WTC11 (cell line): ENCODE measurements at places on chromosomes 1 and 21.

- no peak for DNase-seq
Observed at GRCh38 chr1:223621312-223621734, 44.2 kb downstream of the CAPN8 start.

DNA sequence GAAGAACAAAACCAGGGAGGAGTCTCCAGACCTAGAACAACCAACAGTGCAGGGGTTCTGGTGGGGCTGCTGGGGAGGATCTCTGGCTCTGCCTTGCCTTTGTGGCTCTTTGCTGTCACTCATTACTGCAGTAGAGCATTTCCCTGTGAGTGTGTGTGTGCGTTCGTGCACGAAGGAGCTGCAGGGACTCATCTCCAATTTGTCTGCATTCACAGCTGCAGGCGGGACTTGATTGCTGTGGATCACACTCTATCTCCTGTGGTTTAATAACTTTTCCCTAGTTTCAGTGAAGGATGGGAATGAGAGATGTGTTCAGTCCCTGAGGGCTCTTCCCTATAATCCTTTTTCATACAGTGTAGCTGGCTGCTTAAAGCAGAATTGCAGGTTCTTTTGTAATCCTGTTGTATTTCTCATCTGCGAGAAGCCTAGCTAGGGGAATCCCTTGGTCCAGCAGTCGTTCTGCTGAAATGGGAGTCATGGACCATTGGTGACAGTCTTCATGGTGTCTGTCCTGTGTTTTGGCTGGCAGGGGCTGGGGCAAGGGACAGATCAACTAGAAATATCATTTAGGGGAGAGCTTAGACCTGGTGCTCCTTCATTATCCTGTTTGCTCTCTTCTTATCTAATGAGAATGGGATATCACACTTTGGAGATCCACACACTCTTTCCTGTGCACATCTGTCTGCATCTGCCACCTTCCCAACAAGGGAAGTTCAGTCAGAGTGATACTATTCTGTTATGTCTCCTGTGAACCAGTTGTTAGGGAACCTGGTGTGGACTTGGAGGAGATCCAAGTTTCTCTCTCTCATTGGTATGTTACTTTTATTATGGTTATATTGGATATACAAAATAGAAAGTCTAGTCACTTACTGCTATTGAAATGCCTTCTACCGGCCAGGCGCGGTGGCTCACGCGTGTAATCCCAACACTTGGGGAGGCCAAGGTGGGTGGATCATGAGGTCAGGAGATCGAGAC is 3.0 kb downstream of the PCP4L1 start:
- DNase-seq = no peak

DNA sequence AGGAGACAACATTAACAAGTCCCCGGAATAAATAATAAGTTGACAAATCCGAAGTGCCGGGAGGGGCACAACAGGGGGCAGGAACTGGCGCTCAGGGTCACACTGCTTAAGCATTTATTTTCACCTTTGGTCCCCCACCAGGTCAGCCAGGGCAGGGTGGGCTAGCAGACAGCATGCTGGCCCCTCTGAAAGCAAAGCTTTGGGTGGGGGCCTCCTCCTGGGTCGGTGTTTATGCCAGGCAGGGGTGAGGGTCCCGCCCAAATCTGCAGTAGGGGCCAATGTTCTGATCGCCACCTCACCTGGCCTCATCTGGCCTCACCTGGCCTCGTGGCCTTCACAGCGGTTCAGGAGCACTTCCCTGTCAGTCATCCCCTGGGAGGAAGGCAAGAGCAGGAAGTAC is 8.2 kb upstream of the FAM131C start:
- DNase-seq = no peak

GRCh38 chr21:21559285-21560045 is 561.3 kb downstream of the NCAM2 start:
- DNase-seq = no peak

DNA sequence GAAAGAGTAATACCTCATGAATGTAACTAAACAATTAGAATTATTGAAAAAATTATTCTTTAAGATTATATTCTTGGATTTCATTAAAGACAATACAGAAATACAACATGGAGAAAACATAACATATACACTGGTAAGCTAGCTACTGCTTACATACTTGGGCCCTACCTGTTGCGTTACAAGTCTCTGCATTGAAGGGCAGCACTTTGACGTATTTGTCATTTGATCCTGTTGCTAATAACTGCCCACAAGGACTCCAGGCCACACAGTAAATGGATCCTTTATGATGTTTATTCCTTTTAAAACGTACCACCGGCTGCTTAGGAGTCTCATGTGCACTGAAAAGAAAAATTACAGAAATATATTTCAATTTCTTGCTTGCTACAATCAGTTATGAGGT is 19.8 kb upstream of the CLCC1 start:
- no peak for DNase-seq

- no peak for DNase-seq
Observed at GRCh38 chr1:167076136-167076710, 14.0 kb downstream of the GPA33 start.

DNA sequence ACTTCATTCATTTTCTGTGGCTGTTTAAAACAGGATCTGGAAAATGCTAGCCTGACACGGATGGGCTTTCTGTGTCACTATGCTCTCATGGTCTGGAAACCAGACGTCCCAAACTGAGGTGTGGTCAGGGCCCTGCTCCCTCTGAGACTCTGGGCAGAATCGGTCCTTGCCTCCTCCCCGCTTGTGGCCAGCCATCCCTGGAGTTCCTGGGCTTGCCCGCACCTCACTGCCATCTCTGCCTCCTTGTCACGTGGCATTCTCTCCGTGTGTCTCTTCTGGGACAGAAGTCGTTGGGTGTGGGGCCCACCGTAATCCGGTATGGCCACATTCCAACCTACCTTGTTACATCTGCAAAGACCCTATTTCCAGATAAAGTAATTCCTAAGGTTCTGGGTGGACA is 10.1 kb upstream of the ACTRT2 start:
- DNase-seq = no peak

GRCh38 chr1:225762002-225762441 is 15.6 kb upstream of the SRP9 start:
- DNase-seq = no peak

GRCh38 chr1:26701266-26701994 is 5.6 kb downstream of the ARID1A start:
- no peak for DNase-seq

DNA sequence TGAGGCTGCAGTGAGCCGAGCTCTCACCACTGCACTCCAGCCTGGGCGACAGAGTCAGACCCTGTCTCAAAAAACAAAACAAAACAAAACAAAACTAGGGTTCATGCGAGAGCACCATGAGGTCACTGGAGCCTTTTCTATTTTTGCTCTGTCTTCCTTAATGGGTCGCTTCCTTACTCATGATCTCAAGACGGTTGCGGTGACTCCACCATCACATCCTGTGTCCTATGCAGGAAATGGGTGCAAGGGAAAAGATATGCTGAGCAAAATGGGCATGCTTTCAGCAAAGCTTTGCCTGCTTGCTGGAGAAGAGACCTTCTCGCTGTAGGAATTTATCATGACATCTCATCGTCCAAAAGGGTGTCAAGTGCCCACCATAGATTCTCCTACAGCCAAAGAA is 36.4 kb downstream of the WNT9A start:
- DNase-seq = no peak

DNA sequence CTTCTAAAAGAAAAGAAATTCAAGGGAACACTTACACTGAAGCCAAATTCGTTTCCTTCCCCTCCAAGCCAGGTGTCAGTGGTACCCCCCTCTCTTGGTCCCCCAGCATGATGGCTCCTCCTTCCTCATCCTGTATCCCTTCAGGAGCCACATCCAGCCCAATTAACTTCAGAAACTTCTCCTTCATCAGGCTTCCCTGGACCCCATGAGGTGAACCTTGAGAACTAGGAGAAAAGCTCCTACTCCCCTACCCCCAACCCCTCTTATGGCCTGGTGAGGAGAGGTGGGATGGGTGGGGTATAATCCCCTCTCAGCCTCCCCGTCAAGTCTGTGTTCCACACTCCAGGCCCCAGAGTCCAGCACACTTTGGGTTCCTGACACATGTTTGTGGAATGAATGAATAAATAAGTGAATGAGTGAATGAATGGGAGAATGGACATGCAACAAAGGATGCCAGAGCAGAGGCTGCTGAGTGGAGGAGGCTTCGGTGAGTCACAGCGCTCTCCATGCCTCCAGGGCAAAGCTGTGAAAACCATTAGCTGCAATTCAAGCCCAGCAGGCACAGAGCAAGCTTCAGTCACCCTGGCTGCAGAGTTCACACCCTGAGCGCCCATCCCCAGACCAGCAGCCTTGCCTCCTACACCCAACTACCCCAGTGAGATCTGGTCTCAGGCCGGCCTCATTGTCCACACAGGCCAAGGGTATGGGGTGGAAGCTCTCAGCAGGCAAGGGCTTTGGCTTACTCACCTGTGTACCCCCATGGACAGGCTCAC is 43.8 kb downstream of the BATF3 start:
- DNase-seq = no peak

DNA sequence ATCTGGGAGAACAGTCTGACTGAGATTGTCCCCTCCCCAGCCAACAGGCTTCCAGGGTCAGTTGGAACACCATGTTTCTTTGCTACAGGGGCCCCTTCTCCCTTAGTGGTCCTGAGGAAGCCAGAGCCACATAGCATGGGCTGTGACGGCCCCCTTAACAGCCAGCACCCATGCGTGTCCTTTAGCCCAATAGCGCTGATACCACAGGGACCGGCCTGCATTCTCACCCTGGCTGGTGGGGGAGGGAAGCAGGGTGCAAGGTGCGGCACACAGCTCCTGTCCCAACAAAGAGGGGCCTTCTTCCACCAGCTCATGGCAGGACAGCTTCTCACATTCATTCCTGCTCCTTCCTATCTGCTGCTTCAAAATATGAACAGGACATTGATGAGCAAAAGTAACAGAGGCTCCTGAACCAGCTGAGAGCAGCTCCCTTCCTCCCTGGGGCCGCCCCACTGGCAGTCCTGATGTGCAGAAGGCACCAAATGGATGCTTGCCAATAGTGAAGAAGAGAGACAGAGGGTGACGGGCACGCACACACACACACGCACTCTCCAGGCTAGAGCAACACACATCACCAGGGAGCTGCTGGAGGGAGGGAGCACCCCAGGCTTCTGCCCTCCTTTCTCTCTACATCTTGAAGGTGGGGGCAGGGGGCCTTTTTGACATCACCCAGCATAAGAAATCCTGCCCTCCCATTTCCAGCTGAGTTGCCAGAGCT is 99.4 kb downstream of the CRYAA start:
- no peak for DNase-seq

GRCh38 chr1:109971559-109971958 is 13.0 kb upstream of the AHCYL1 start:
- DNase-seq = no peak

- no peak for DNase-seq
Observed at GRCh38 chr1:17603091-17603841, 63.8 kb downstream of the ARHGEF10L start.

DNA sequence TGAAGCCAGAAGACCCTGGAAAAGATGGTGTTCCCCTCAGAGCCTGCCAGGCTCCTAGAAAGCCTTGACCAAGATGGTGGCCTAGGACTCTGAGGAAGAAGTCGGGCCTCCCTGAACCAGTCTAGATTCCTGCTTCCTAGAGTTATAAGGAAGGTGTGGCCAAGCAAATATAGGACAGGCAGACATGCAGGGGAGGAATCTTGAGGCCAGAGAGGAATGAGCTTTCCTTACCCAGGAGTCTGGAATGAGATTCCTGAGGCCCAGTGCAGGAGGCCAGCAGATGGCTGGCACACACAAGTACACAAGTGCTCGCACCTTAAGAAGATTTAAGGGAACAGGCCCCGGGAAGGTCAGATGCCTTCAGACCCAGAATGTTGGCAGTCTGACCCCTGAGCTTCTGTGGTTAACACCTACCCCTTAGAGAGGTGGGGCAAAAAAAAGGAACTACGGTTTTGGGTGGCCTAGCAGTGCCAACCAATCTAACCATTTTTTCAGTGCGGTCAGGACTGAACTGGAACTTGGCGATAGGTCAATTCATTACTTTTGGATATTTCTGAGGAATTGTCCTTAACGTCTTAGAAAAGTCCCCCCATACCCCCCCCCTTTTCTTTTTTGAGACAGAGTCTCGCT is 73.3 kb downstream of the MDM4 start:
- DNase-seq = no peak

- no peak for DNase-seq
Observed at GRCh38 chr1:219506473-219506899, 106.4 kb downstream of the ZC3H11B start.

- DNase-seq = no peak
Observed at GRCh38 chr1:101137144-101138126, 99.4 kb upstream of the S1PR1 start.

DNA sequence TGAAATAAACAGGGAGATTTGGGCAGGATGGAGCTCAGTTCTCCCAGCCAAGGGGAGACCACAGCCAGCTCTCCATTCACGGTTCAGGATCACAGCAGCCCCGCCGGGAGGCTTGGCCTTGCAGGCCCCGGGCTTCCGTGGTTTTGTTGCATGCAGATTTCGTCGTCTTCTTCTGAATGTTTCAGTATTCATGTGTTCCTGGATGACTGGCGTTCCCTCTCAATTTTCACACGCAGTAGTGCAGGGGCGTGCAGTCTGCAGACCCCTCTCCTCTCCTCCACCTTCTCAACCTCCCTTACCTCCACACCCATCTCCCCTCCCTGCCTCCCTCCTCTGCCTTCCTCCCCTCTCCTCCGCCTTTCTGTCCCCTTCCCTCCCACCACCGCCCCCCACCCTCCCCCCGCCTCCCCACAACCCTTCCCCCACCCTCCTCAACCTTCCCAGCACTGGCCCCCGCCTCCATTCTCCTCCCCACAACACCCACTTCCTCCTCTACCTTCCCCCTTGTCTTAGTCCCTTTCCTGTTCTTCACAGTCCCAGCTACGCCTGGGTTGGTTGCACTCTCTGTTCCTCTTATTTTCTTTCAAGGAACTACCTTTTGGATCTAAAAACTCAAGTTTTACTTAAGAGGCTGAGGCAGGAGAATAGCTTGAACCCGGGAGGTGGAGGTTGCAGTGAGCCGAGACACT is 8.4 kb upstream of the SLC19A1 start:
- no peak for DNase-seq

DNA sequence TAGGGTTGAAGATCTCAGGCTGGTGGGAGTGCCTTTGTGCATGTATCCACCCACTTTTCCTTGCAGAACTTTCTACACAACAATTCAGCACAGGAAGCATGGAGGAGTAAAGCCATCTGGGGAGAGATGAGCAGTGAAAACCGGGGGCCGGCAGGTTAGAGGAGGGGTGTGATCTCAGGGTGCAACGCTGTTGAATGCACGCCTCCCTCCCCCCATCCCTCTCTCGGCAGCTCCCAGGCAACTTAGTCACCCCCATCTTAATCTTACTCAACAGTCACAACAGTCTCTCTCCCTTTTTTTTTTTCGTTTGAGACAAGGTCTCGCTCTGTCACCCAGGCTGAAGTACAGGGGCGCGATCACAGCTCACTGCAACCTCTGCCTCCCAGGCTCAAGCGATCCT is 16.6 kb upstream of the ABCG1 start:
- no peak for DNase-seq
